ENCODE measurements at places on chromosomes 4 and X.

DNA sequence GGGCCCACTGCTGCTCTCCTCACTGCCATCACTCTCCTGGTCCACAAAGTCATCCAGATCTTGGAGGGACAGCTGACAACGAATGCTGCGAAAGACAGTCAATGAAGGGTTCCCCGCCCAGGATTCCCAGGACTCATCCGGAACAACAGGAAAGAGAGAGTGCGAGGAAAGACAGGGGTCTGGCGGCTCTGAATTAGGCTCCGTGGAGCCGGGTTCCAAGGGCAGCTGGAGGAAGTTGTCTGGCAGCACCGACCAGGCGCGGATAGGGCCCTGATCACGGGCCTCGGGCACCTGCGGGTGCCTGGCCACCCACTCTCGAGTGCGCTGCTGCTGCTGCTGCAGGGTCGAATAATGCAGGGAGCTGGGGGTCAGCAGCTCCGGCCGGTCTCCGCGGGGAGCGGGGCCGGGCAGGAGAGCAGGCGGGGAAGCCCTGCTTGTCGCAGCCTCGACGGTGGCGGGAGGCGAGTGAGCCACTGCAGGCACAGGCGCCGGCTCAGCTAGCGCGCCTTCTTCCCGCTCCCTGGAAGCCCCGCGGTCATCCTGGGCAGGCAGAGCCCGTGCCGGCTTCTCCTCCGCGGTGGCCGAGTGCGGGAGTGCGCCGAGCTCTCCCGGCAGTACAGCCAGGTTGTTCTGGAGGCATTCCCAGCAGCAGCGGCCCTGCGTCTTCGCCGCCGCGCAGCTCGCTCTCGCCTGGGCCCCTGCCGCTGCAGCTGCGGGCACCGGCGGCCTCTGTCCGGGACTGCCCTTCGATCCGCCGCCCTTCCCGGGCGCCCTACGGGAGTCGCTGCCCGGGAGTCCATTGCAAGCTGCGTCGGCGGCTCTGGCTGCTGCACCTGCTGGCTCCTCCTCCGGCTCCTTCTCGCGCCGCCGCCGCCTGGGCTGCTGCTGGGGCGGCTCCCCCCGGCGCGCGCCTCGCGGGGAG lies 1.1 kb downstream of the SOWAHB start:
- peak; percentile 34 for DNase-seq

GRCh38 chr4:179467878-179468277 lies 2025.6 kb upstream of the AGA start:
- no peak for DNase-seq

DNA sequence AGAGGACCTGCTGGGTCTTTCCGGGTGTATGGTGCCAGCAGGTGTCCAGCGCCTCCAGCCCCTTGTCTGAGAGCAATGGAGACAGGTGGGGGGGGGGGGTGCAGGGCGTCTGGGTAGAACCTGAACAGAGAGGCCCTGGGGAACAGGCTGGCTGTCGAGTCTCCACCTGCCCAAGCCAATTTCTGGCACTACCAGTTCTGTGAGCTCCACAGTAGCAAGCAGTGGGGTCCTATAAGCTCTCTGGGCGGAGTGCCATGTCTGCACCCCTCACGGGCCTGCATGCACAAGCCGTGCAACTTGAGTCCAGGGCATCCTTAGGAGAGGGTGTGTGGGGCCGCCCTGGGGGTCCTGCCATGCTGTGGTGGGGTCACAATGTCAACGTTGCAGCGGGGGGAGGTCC lies 10.1 kb upstream of the FGFR3 start:
- DNase-seq, result no peak

DNA sequence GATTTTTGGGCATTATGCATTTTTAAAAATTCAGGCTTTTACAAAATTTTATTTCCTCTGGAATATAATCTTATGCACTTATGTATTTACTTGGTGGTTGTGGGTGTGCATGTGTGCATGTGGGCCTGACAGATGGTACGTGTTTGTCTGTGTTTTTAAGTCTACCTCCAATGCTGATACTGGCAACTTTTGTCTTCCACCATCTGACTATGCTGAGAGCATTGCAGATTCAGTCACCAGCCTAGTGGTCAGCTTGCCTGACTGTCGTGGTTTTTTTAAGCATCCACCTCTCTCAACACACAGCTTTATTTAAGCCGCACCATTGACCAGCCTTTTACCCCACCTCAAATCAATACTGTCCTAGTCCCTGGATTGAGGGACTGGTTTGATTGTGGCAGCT lies 37.1 kb downstream of the FSTL5 start:
- DNase-seq, result no peak

GRCh38 chrX:138794246-138794645 lies 82.7 kb upstream of the FGF13 start:
- no peak for DNase-seq

GRCh38 chrX:103017542-103017941 lies 46.4 kb downstream of the BEX1 start:
- no peak for DNase-seq

GRCh38 chr4:7539659-7540058 lies 104.9 kb upstream of the PSAPL1 start:
- peak; percentile 87 for DNase-seq

DNA sequence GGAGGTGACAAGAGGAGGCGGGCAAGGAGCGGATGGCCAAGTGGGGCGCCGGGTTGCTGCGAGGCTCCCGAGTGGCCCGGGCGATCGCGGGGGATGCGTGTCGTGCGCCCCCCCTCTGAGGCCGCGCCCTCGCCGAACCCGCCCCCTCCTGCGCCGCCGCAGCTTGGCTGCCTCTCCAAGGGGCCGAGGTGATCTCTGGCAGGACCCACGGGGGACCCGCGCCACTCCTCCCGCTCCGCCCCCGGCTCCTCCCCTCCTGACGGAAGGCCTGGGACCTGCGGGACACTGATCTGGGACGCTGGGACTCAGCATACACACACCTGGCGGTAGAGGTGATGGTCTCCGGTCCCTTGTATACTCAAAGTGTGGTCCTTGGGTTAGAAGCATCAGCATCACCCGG lies 21.9 kb upstream of the FAM47C start:
- DNase-seq, result no peak

DNA sequence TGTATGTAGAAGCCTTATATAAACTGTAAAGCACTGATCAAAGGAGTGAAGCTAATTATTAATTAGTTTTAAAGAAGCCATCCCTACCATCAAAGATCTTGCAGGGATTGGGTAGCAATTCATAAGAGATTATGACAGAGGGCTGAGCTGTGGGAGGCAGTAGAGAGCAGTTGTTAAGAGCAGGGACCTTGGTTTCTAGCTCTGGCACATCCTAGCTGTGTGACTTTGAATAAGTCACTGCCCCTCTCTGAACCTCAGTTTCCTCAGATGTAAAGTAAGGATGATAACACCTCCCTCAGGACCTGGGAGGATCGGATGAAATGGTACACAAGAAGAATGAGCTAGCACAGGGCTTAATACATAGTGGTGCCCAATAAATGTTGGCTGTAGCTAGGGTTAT lies 45.4 kb downstream of the APLN start:
- no peak for DNase-seq

DNA sequence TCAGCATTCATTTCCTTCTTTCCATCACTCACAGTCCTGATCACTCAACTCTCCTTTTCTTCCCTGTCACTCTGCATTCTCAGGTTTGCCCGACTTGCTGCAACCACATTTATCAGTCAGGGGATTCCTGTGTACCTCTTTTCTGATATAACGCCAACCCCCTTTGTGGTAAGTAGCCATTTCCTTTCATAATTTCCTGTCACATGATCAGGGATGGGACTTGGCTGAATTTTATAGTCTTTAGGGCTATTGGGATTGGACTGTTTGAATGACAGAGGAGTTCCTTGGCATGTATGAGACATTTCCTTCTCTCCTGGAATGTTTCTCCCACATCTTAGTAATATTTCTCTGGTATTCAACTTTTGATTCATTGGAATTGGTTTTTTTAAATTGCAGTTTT lies 11.0 kb downstream of the PGM2 start:
- DNase-seq, result no peak

- no peak for DNase-seq
Observed at GRCh38 chr4:23981328-23981727, 91.5 kb upstream of the PPARGC1A start.

DNA sequence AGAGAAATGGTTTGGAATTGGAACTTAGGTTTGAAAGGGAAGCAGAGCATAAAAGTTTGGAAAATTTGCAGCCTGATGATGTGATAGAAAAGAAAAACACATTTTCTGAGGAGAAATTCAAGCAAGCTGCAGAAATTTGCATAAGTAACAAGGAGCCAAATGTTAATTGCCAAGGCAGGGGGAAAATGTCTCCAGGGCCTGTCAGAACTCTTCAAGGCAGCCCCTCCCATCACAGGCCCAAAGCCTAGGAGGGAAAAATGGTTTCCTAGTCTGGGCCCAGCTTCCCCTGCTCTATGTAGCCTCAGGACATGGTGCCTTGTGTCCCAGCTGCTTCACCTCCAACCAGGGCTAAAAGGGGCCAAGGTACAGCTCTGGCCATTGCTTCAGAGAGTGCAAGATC lies 21.2 kb upstream of the DUSP21 start:
- no peak for DNase-seq

GRCh38 chrX:106718709-106719108 lies 7.8 kb upstream of the RNF128 start:
- no peak for DNase-seq

DNA sequence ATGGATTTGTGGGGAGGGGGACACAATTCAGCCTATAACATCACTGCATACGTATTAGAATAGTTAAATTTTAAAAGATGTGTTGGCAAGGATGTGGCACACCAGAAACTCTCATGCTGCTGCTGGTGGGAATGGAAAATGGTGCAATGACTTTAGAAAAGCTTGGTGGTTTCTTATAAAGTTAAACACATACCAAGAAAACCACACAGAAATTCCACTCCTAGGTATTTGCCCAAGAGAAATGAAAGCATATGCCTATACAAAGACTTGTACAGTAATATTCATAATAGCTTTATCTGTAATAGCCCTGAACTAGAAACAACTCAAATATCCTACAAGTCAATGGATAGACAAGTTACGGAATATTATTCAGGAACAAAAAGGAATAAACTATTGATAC lies 71.3 kb upstream of the PDHA1 start:
- DNase-seq, result no peak

GRCh38 chr4:154014407-154015321 lies 225.8 kb upstream of the SFRP2 start:
- DNase-seq, result no peak

- DNase-seq, result no peak
Observed at GRCh38 chrX:109347632-109348031, 134.3 kb downstream of the GUCY2F start.
